ENCODE measurements at places on chromosomes 3 and 15.

DNA sequence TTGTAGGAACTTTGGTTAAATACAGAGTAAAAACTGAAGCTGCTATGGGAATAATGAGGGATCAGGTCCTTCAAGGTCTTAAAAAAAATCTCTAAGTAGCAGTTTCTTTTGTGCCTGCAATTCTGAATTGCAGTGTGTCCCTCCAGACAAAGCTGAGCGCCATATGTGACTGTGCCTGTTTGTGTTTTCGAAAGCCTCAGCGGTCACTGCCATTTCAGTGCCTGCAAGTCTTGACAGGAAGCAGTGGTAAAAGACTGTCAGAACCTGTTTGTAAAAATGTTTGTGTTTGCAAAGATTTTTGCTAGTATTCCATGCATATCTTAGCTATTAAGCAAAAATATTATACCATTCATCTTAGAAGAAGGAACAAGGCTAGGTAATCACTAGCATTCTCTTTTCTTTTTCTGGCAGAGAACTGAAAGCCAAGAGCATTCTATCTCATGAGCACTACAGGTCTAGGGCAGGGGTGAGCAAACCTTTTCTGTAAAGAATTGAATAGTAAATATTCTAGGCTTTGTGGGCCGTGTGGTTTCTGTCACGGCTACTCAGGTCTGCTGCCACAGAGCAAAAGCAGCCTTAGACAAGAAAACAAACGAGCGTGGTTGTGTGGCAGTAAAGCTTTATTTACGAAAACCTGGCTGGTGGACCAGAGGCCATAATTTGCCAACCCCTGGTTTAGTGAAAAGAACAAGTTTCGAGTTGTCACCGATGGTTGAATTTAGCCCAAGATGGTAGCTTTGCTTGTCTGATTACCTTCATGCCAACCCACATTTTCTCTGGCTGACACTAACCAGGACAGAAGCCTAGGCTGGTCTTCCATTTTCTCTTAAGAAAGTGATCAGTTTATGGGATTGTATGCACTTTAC, 134.4 kb downstream of the CACNA1D start:
- DNase-seq = no peak

- DNase-seq = no peak
Measured at GRCh38 chr3:131393868-131394267, 12.3 kb downstream of the NUDT16 start.

DNA sequence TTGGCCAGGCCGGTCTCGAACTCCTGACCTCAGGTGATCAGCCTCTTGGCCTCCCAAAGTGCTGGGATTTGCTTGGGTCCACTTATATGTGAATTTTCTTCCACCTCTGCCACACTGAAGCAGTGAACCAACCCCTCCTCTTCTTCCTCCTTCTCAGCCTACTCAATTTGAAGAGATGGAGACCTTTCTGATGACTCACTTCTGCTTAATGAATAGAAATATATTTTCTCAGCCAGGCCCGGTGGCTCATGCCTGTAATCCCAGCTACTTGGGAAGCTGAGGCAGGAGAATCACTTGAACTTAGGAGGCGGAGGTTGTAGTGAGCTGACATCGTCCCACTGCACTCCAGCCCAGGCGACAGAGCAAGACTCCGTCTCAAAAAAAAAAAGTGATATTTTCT, 46.8 kb upstream of the GATM start:
- no peak for DNase-seq

DNA sequence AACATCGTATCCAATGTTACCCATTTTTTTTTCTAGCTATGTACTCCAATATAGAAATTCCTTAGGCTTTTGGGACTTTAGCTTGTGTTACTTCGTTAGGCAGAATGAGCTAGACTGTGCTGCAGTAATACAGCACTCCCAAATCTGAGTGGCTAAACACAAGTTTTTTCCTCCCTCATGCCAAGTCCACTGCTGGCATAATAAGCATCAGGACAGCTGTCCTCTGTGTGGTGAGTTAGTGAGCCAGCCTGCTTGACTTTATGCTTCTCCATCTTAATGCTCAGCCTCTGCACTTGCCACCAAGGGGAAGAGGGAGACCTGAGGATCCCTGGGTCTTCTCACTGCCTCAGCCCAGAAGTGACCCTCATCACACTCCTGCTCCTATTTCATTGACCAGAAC, 18.2 kb upstream of the ACOX2 start:
- DNase-seq = no peak

GRCh38 chr3:186566772-186567071, 417 bp downstream of the TBCCD1 start:
- no peak for DNase-seq

DNA sequence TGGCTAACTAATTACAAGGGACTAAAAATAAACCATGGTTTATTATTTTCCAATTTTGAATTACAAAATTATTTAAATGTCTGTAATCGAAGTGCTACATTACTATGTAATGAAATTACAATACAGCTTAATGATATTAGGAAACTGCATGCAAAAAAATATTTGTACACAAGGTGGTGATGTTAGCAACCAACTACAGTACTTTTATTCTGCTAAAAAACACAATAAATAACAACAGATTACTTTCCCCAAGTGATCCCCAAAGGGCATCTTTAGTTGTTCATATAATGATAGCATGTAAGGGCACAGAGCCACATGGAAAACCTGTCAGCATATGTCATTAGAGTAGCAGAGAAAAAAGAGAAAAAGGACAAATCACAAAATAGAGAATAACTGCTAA, 147.5 kb upstream of the SOX2 start:
- no peak for DNase-seq

GRCh38 chr15:43943511-43943910, 116.7 kb downstream of the WDR76 start:
- no peak for DNase-seq
